ENCODE measurements at places on chromosomes 16 and 17.
A peak's percentile ranks its signal among the peaks of the same experiment; 100 is the strongest.

GRCh38 chr16:84839956-84840355, 20.2 kb downstream of the CRISPLD2 start:
- peaks cover 99% of the 10 kb centered on the region for H3K4me1 ChIP-seq
- H3K27me3 ChIP-seq: no peaks in the 10 kb centered on the region
- peak overlapping the region; percentile 97 for H3K27ac ChIP-seq

DNA sequence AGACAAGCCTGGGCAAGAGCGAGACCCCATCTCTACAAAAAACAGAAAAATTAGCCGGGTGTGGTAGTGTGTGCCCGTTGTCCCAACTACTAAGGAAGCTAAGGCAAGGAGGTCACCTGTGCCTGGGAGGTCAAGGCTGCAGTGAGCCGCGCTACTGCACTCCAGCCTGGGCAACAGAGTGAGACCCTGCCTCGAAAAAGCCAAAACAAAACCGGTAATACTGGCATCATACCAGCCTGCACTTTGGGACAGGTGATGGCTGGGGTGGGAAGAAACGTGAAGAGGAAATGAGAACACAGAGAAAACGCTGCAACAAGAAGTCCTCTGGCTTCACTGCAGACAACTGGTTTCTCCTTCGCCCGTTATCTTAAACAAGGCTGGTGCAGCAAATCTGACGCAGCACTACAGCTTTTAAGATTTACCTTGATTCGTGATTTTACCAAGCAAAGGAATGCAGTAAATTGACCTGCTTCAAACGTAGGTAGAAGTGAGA, 725 bp upstream of the CASC3 start:
- peak overlapping the region; percentile 99 for H3K27ac ChIP-seq
- H3K4me3 ChIP-seq: peak overlapping the region; percentile 49
- no peaks in the 10 kb centered on the region for H3K36me3 ChIP-seq
- no peaks in the 10 kb centered on the region for H3K27me3 ChIP-seq
- H3K4me1 ChIP-seq: peaks cover 41% of the 10 kb centered on the region

GRCh38 chr17:39527220-39527813, 66.0 kb downstream of the CDK12 start:
- no peak for ATAC-seq
- no peaks in the 10 kb centered on the region for H3K36me3 ChIP-seq
- no peak overlapping the region for H3K27ac ChIP-seq
- no peak overlapping the region for H3K4me3 ChIP-seq

DNA sequence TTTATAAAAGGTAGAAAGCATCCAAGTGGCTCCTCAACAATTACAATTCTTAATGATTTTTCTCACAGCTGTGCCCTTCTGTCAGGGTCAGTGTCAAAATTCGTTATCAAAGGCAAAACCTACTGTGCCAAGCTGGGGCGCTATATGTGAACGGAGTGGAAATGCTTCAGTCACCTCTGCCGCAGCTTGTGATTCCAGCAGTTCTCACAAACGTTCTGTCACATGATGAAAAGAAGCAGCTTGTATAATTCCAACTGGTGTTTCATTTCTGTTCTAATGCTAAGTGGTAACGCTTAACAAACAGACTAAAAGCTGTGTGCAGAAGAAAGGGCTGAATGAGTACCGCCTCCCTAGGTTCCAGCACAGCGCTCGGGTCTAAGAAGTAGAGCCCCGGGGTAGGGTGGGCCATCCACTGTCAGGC, 14.2 kb downstream of the PLD6 start:
- no peaks in the 10 kb centered on the region for H3K27me3 ChIP-seq
- peaks cover 24% of the 10 kb centered on the region for H3K36me3 ChIP-seq
- H3K27ac ChIP-seq: peak overlapping the region; percentile 10
- peak; percentile 35 for ATAC-seq

- peak overlapping the region; percentile 98 for H3K27ac ChIP-seq
- H3K27me3 ChIP-seq: no peaks in the 10 kb centered on the region
- peak overlapping the region; percentile 54 for H3K4me3 ChIP-seq
- no peaks in the 10 kb centered on the region for H3K4me1 ChIP-seq
- peak; percentile 36 for ATAC-seq
These were observed 781 bp downstream of the ARHGDIA start for GRCh38 chr17:81870131-81870980.

- no peaks in the 10 kb centered on the region for H3K27me3 ChIP-seq
- H3K4me1 ChIP-seq: peaks cover 17% of the 10 kb centered on the region
- ATAC-seq: no peak
- H3K27ac ChIP-seq: no peak overlapping the region
These were observed 66.1 kb upstream of the BCAR1 start for GRCh38 chr16:75317532-75317931.

- peaks cover 8% of the 10 kb centered on the region for H3K4me1 ChIP-seq
- no peak overlapping the region for H3K4me3 ChIP-seq
- no peak overlapping the region for H3K27ac ChIP-seq
- no peaks in the 10 kb centered on the region for H3K36me3 ChIP-seq
These were observed 416.0 kb downstream of the MAF start for GRCh38 chr16:79184464-79185030.

DNA sequence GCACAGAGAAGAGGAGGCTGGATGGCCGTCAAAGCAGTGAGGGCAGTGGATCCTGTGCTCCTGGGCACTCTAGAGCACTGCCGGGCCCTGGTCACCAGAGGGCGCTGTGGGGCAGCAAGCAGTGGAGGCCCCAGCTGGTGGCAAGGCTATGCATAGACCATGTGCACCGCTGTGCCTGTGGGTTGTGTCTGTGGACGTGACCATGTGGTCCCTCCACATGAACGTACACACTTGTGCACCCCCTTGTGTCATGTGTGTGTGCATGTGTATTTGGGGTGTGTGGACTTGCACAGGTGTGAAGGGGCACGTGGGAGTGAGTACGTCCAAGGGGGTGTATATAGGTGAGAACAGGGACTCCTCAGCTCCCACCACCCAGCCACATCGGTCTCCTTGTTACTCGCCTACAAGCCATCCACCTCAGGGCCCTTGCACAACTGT, 4.4 kb upstream of the MAP2K3 start:
- peaks cover 71% of the 10 kb centered on the region for H3K4me1 ChIP-seq
- peak; percentile 31 for ATAC-seq
- H3K4me3 ChIP-seq: no peak overlapping the region
- H3K27ac ChIP-seq: no peak overlapping the region
- no peaks in the 10 kb centered on the region for H3K36me3 ChIP-seq

- ATAC-seq: no peak
- no peaks in the 10 kb centered on the region for H3K36me3 ChIP-seq
- H3K4me3 ChIP-seq: no peak overlapping the region
- H3K27me3 ChIP-seq: no peaks in the 10 kb centered on the region
- no peak overlapping the region for H3K27ac ChIP-seq
These were observed 152.3 kb downstream of the PCTP start for GRCh38 chr17:55903028-55903690.

- no peak overlapping the region for H3K27ac ChIP-seq
- H3K4me3 ChIP-seq: no peak overlapping the region
- H3K36me3 ChIP-seq: no peaks in the 10 kb centered on the region
These were observed 28.4 kb downstream of the LRRC75A start for GRCh38 chr17:16463358-16464302.

DNA sequence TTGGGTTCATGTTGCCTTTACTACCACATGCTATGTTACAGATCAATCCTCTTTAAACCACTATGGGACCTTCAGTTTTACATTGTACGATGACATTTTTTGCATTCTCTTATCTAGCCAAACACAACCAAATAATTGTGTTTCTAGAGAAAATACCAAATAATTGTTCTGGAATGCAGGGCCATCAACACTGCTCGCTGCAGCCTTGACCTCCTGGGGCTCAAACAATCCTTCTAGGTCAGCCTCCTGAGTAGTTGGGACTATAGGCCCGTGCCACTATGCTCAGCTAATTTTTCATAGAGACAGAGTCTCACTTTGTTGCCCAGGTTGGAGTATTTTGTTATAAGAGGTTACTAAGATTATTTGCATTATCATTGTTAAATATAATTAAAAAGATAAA, 237.5 kb upstream of the PMFBP1 start:
- no peaks in the 10 kb centered on the region for H3K36me3 ChIP-seq
- no peak for ATAC-seq
- no peak overlapping the region for H3K4me3 ChIP-seq

DNA sequence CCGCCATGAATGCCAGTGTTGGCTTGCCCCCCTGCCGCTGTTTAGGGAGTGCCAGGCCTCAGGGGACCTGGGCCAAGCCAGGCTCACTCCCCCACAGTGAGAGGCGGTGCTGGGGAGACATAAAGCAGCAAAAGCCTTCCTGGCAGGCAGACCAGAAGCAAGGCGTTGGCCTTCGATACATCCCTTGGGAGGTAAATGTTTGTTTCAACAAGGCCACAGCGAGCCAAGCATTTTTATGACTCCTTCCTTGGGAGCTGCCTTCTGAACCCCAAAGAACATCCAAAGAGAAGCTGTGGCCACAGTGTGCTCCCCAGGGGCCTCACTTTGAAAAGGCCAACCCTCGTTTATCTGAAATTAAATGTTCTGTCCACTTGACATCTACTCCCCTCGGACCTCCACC, 119.7 kb upstream of the CIBAR2 start:
- peaks cover 33% of the 10 kb centered on the region for H3K4me1 ChIP-seq
- H3K36me3 ChIP-seq: no peaks in the 10 kb centered on the region

GRCh38 chr16:56510544-56510943, 9.3 kb downstream of the BBS2 start:
- H3K36me3 ChIP-seq: no peaks in the 10 kb centered on the region
- no peaks in the 10 kb centered on the region for H3K27me3 ChIP-seq
- H3K27ac ChIP-seq: no peak overlapping the region
- no peak for ATAC-seq
- H3K4me1 ChIP-seq: no peaks in the 10 kb centered on the region
- H3K4me3 ChIP-seq: no peak overlapping the region

GRCh38 chr16:12081048-12081404, 104.5 kb downstream of the SNX29 start:
- ATAC-seq: no peak
- H3K4me1 ChIP-seq: no peaks in the 10 kb centered on the region
- H3K27me3 ChIP-seq: no peaks in the 10 kb centered on the region
- no peak overlapping the region for H3K27ac ChIP-seq

DNA sequence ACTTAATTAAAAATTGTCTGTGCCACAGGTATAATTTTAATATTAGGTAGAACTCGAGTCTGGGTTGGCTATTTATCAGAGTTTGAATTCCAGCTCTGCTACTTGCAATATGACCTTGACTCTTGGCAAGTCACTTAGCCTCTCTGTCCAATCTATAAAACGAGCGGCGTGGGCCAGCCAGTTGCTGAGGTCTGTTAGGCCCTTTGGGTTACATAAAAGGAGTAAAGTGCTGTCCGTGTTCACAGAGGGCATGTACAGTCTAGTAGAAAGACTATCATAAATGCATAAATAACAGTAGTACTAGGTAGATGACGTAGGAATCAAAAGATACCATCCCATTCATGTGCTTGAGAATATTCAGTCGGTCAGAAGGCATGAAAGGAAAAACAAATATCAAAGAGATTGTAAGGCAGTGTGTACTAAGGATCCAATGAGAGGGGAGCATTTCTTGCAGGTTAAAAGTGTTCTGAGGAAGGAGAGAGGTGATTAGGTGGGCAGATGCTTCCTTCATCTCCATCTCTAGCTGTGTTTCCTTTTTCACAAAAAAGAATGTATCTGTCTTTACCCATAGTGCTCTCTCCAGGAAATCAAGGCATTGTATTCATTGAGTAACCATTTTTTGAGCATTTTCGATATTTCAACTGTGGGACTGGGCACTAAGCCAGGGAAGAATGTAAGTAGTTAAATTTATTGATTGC, 2.4 kb downstream of the TNRC6A start:
- no peaks in the 10 kb centered on the region for H3K27me3 ChIP-seq
- no peaks in the 10 kb centered on the region for H3K36me3 ChIP-seq
- no peak for ATAC-seq
- H3K27ac ChIP-seq: peak overlapping the region; percentile 97
